ENCODE measurements at places on chromosomes 7 and 10. TPM values are rescaled to one million over a fixed set of nuclear protein-coding genes. Genes with fewer than 3 reads are reported as not detected.
A peak's percentile ranks its signal among the peaks of the same experiment; 100 is the strongest.

The TAS2R41 gene
- total RNA-seq, result not detected

The EBLN1 gene
- not detected for total RNA-seq

The MSMB gene
- not detected for total RNA-seq

The TRPV5 gene
- not detected for total RNA-seq

The PRRT4 gene
- total RNA-seq, result not detected

The SFTPA1 gene
- not detected for total RNA-seq

The LIPJ gene
- not detected for total RNA-seq

The PPP1R17 gene
- total RNA-seq, result not detected

The TFR2 gene
- 2.6 TPM for total RNA-seq

The BMI1 gene
- 46.8 TPM for total RNA-seq

The PNLIPRP3 gene
- total RNA-seq, result not detected

The PRTFDC1 gene
- total RNA-seq, result 0.39 TPM

The TMEM209 gene
- 15.7 TPM for total RNA-seq

- DNase-seq, result peak; percentile 48
These were observed 276.2 kb downstream of the USP6NL start for GRCh38 chr10:11335167-11335652.

- DNase-seq, result no peak
These were observed 116.8 kb downstream of the HIPK2 start for GRCh38 chr7:139661043-139661440.

GRCh38 chr10:10818082-10818481 lies 199.6 kb upstream of the CELF2 start:
- no peak for DNase-seq

DNA sequence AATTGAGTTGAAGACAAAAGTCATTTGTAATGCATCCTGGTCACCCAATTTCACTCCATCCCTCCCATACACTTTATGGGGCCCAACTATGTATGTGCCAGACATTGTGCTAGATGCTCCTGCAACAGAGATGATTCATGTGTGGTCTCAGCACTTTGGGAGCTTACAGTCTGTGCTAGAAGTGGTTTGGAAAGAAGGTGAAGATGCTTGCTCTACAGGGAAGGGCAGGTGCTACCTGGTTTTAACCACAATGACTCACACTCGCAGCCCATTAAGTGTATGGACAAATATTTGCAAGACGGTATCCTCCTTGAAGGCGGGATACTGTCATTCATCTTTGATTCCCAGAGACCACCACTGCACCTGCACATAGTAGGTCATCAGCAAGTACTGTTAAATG lies 257.6 kb downstream of the OTUD1 start:
- no peak for DNase-seq

- DNase-seq, result no peak
These were observed 1339.4 kb downstream of the XPNPEP1 start for GRCh38 chr10:108583877-108584276.

- no peak for DNase-seq
These were observed 355.6 kb downstream of the ETV1 start for GRCh38 chr7:13633857-13634256.

- DNase-seq, result no peak
These were observed 50.0 kb downstream of the PLXNA4 start for GRCh38 chr7:132526111-132526740.

GRCh38 chr7:134651991-134652390 lies 5.3 kb downstream of the BPGM start:
- no peak for DNase-seq

- DNase-seq, result no peak
These were observed 171.2 kb downstream of the DNAJB6 start for GRCh38 chr7:157507987-157508386.

DNA sequence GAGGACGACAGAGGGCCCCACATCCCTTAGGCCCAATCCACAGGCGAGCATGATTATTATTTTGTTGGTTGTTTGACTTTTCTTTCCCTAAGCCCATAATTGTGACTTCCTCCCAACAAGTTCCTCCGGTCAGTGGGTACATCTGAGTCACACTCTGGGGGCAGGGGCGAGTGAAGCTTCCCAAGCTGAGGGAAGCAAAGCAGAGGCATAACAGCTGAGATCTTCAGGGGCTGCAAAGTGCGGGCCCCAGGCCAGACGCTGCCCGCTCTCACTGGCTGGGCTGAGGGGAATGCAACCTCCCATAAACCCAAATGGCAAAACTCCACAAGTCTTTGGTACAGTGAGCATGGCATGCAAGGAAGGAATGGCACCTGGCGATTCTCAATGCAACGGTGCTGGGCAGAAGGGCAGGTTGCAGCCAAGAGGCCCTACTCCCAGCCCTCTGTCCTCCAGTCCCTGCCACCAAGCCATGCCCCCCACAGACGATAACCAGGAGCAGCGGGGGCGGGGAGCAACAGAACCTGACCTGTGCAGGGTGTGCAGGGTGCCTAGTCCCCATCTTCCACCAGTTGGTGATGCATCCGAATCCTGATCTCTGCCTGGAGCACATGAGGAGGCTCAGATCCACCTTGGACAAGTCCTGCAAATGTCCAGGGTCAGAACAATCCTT lies 25.3 kb downstream of the TNS3 start:
- DNase-seq, result no peak

DNA sequence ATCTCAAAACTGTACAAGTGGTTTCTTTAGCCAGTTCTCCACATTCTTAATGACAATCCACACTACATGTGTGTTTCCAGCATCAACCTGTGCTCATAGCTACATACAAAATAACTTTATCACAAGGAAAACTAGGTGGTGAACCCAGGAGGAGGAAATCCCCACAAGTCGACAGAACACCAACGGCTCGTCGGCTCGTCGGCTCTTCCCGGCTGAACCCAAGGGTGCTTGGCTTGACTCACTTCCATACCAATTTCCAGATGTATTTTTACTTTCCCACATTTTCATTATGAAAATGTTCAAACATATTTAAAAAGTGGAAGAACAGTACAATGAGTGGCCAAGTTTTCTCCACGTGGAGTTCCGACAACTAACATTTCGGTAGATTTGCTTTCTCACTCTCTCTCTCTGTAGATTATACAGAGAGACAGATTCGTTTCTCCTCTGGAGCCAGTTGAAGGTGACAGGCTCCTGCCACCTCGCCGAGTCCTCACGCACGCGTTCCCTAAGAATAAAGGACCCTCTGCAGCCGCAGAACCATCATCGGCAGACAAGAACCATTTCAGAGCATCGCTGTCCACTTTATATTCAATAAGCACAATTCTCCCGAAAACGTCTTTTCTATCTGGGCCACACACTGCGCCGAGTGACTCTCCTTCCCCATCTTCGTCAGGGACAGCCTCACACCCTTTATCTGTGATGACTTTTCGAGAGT lies 53.3 kb downstream of the DIP2C start:
- no peak for DNase-seq

DNA sequence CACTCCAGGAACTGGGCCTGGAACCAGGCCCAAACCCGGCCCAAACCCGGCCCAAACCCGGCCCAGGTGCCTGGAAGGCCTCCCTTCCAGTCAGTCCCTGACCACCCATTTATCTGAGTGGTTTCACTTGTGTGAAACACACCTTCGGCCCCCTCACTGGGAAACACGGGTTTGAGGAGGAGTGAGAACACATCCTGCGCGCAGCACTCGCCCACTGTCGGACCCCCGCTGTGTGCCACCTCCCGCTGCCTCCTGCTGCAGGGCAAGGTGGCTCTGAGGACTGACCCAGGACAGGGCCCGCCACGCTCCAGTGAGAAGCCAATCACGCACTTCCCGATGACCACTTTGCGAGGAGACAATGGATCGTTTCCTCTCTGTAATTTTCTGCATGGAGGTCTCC lies 197.5 kb downstream of the BUB3 start:
- no peak for DNase-seq

- no peak for DNase-seq
These were observed 127.5 kb downstream of the WDR37 start for GRCh38 chr10:1183701-1184100.

- DNase-seq, result no peak
These were observed 269.2 kb downstream of the ZWINT start for GRCh38 chr10:56091872-56092271.

DNA sequence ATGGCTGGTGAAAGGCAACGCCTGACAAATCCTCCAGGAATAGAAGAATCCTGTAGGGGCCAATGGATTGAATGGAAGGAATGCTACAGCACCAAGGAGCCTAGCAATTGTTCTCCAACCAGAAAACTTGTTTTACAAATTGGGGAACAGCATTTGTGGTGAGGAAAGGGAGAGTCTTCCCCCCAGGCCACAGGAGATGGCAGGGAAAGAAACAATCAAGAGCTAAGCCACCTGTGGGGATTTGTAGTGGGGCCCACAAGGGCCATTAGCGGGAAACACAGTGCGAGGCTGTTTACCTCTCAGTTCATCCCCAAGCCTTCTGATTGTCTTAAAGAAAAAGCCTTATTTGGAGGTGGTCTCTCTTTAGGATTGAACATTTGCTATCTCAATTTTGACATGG lies 48.5 kb upstream of the KCNMA1 start:
- DNase-seq, result no peak

GRCh38 chr7:98303906-98304305 lies 22.4 kb downstream of the BRI3 start:
- no peak for DNase-seq

DNA sequence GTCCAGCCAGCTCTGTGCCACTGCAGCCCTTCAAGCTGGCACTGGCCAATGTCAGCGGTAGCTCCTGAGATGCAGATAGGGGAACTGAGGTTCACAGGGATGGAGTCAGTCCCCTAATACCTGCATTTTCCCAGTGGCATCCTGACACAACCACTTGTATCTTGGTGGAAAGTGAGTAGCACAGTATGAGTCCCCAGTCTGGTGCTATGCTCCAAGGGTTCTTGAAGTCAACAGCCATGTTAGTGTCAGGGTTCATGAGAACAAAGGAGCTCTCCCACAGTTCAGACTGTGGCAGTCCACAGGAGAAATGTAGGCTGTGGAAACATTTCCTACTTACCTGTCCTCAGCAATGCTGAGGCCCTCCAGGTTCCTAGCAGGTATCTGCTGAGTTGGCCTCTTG lies 115.5 kb downstream of the ZNF736 start:
- no peak for DNase-seq

- no peak for DNase-seq
These were observed 149.0 kb downstream of the ARHGAP21 start for GRCh38 chr10:24574578-24575155.

- no peak for DNase-seq
These were observed 226.4 kb downstream of the TWIST1 start for GRCh38 chr7:18890885-18891621.

DNA sequence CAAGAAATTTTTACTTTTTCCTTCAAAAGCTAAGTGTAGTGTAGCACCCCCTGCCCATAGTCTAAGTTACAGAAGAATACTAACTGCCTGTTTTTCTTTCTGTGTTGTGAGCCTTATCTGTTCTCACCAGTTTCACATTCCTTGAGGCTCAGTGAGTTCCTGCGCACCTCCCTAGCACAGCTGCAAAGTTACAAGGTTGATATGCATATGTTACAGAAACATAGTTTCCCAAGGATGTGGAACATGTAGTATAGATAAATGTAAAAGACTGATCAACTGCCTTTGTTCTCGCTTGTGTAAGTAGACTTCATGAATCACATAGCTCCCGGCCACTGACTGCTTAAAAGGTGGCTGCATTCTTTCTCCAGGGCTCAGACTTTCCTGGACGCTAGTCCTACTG lies 6.7 kb upstream of the ZNF33B start:
- DNase-seq, result no peak

- no peak for DNase-seq
These were observed 78.1 kb upstream of the MTPN start for GRCh38 chr7:136055266-136055665.

GRCh38 chr10:86651021-86651471 lies 3.3 kb upstream of the OPN4 start:
- no peak for DNase-seq

GRCh38 chr10:8520382-8520781 lies 465.9 kb downstream of the GATA3 start:
- DNase-seq, result no peak

DNA sequence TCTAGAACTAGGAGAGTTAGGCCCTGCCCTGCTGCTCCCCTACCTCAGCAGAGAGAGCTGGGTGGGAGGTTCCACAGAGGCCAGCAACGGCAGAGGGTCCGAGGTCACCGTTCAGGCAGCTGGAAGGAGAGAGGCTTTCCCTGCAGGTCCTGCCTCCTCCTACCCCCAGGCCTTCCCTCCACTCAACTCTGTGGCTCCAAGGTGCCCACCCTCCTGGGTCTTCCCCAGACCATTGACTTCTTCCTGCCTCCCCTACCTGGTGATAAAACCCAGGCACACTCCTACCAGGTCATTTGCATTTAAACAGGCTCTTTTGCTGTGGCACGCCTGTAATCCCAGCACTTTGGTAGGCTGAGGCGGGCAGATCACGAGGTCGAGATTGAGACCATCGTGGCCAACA lies 515.3 kb upstream of the FOXK1 start:
- DNase-seq, result no peak

DNA sequence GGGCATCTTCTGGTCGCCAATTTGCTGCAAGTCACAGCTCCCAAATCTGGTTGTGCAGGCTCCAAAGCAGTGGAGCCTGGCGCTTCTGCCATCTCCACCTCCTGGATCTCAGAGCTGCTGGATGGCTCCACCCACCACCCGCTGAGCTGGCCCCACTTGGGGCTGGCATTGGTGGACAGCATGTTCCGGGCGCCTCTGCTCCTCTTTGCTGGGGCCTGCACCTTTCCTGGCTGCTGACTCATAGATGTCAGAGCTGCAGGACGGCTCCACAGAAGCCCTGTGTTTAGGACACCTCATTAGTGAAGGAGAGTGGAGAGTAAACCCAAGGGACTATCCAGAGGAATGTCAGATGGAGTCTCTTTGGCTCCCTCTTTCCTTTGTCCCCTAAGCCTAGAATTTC lies 27.4 kb downstream of the MAPK8 start:
- DNase-seq, result no peak

DNA sequence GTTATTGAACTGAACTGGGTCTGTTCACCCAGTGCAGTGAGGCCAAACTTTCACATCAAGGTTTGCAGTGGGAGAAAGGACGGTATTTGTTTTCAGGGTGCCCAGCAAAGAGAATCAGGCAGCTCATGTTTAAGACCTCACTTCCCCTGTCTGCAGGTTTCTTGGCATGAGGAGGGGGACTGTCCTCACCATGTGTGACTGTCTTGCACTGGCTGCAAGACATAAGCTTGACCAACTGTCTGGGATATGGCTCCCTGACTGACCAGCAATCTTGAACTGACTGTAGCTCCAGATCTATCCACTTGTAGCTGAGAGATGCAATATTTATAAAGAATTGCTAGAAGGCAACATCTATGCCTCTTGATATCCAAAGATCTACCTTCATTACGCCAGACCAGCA lies 39.9 kb downstream of the RAMP3 start:
- DNase-seq, result no peak

GRCh38 chr7:3412871-3413270 lies 111.8 kb downstream of the SDK1 start:
- DNase-seq, result no peak

GRCh38 chr7:63067897-63068585 lies 930.6 kb upstream of the ZNF722 start:
- no peak for DNase-seq

Measured in CD8-positive, alpha-beta T cell (primary cell).